ENCODE measurements at places on chromosomes 4 and X. TPM values are rescaled to one million over a fixed set of nuclear protein-coding genes. Genes with fewer than 3 reads are reported as not detected.

GRCh38 chr4:122666527-122667245 is 45.8 kb upstream of the IL21 start:
- DNase-seq, result peak; percentile 91

DNA sequence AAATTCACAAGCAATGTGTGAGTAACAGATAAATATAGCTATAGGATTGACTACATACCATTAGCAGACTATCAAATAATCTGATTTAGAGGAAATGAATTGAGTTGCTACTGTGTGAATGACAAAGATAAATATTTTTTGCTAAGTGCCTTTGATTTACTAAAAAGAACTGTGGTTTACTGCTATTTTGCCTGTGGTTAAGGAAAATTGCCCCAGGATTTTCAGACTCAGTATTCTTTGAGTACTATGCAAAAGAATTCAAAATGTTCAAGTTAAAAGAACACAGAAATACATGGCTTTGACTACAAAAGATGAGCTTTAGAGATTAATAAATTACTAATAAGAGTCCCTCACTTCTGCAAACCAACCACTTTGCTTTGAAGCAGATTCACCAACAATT is 853.8 kb downstream of the ADGRL3 start:
- DNase-seq, result no peak

DNA sequence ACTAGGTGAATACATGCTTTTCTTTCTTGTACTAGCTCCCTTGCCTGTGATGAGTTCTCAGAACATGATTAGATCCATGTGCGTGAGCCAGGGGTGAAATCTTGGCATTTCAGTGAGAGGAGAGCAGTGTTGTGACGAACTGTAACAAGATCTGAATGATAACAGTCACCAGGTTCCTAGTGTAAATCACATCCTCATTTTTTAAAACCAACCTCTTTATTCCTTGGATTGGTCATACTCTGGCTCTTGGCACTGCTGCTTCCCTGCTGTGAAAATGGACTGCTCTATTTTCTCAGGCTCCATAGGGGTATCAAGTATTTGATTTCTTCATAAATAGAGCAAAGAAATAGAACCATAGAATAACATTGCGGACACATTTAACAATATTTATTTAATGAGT is 206.3 kb downstream of the SLC4A4 start:
- DNase-seq, result peak; percentile 79

- peak; percentile 67 for DNase-seq
Measured at GRCh38 chrX:56726605-56727004, 2.4 kb upstream of the NBDY start.

ABCE1 gene
- 65.5 TPM for polyA plus RNA-seq

CT45A2 gene
- polyA plus RNA-seq, result not detected

FAM13A gene
- polyA plus RNA-seq, result 5.5 TPM

ARMCX4 gene
- polyA plus RNA-seq, result 3.0 TPM

All from GM23248 (cell line).